ENCODE measurements at places on chromosomes 12 and 14.

DNA sequence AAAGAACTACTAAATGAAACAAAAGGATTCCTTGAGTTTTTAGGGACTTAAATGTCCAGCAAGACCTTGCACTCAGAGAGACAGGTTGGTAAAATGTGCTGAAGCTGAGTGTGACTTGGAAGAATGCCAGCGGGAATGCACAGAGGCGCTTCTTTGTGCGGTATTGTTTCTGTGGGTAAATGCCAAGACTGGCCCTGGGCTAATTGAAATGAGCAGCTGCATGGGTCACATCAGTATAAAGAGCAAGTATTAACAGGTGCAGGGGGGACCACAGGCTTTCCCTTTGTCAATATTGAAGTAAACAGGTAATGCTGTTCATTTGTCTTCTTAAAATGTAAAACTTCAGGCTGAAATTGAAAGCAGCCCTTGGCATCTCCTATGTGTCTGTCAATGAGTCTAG lies 74.3 kb downstream of the LMO3 start:
- DNase-seq: peak; percentile 18

GRCh38 chr14:33349871-33350270 lies 411.2 kb downstream of the NPAS3 start:
- no peak for DNase-seq

GRCh38 chr12:5254703-5255102 lies 177.2 kb upstream of the NTF3 start:
- DNase-seq: no peak

- no peak for DNase-seq
Observed at GRCh38 chr14:73862480-73862879, 10.8 kb downstream of the PTGR2 start.

- DNase-seq: no peak
Observed at GRCh38 chr12:71085575-71085974, 72.2 kb downstream of the TSPAN8 start.

Data from left colon (tissue), 2 donors.